Effector CD4-positive, alpha-beta T cell (primary cell): ENCODE measurements at places on chromosomes 2 and 18.

DNA sequence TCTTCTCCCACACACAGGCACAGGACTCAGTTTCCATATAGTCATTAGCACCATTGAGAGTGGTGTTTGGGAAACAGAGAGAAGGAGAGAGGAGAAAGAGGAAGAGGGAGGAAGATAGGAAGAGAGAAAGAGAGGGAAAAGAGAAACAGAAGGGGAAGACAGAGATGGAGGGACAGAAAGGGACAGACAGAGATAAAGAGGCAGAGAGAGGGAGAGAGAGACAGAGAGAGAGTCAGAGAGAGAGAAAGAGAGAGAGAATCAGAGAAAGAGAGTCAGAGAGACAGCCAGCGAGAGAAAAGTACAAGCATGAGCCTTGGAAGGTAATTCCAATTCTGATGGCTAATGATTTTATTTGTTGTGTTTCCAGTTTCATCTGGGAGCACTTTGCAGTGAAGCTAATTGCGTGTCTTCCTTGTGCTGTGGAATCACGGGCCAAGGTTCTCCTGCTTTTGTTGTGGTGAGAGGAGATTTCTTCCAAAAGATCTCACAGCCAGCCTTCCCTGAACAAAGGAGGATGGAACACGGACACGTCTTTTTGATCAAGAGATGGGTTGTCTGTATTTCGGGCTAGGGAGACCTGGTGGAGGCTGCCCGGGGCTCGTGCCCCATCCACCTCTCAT, 153.6 kb upstream of the TWIST2 start:
- DNase-seq = no peak

DNA sequence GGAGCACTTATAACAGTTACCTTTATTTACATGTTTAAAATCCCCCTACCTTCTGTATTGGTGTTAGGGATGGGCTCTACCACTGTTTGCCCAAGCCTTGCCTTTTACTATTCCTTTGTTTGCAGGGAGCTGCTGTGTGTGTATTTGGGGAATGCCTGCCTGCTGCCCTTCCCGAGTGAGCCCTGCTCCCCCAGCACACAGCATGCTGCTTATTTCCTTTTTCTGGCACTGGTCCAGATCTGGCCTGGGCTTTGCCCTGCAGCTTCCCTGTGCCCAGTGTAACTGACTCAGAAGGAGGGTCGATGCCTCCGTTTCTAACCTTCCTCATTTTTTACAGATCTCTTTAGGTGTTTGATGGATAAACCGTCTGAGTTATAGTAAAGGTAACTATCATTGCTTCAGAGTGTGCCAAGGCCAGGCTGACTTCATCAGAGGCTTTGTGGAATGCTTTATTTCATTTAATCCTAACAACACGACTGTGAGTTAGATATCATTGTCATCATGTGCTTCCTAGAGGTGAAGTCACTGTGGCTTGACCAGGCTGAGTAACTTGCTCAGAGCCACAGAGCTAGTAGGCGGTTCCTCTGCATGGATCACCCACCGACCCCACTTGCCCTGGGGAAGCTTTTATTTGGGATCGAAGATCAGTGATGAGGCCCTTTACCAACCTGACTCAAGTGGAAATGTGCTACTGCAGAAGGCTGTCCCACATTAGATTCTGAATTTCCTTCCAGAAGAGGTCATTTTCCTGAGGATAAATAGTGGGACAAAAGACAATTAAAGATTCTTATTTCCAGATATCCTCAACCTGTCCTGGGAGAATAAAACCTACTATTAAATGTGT, 238.8 kb downstream of the ZNF407 start:
- no peak for DNase-seq

- DNase-seq = no peak
These were observed 18.3 kb downstream of the RAB12 start for GRCh38 chr18:8627540-8627939.

- DNase-seq = no peak
These were observed 347.5 kb downstream of the METTL4 start for GRCh38 chr18:2223849-2224248.

GRCh38 chr2:232075859-232076258, 114.3 kb downstream of the DIS3L2 start:
- DNase-seq = no peak

DNA sequence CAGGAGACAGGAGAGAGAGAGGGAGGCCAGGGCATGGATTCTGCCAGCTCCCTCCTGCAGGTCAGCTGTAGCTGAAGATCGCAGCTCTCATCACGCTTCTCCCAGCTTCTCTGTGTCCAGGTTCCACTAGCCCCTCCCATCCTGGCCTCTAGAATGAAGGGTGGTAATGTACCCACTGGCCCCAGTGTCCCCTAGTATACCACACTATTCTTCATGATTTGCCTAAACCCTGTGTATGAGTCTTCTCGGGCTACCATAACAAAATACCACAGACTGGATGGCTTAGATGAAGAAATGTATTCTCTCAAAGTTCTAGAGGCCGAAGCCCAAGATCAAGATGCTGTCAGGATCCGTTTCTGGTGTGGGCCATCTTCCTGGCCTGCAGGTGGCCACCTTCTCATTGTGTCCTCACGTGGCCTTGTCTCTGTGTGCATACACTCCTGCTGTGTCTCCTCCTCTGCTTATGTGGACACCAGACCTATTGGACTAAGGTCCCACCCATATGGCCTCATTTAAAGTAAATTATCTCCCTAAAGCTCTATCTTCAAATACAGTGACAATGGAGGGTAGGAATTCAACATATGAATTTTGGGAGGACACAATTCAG, 77.3 kb downstream of the TNFRSF11A start:
- DNase-seq = no peak

GRCh38 chr18:50152900-50153299, 42.0 kb downstream of the MYO5B start:
- DNase-seq = no peak

DNA sequence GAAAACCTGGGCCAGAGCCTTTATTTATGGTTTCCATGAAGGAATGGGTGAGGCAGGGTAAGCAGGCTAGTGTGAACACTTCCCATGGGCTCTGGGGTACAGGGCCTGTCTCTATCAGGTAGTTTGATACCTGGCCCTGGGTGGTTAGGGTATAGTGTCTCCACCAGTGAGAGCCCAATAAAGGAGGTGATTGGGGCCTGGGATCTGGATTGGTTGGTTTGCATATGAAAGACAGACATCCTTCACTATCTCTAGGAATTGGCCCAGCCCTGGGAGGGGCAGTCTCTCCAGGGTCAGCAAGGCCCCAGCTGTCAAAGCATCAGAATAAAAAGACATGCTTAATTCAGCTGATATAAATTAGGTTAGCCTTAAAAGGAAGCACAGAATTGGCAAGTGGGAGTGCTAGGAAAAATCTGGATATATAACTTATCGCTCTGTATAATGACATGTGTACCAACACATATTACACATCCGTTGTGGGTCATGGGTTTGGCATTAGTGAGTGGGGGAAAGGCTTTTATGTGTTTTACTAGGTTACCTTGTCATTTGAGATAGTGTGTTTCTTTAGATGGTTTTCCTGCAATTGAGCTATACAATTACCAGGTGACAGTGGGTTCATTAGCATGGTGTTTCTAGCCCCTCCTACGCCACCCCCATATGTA, 18.5 kb upstream of the TMEM178A start:
- no peak for DNase-seq

DNA sequence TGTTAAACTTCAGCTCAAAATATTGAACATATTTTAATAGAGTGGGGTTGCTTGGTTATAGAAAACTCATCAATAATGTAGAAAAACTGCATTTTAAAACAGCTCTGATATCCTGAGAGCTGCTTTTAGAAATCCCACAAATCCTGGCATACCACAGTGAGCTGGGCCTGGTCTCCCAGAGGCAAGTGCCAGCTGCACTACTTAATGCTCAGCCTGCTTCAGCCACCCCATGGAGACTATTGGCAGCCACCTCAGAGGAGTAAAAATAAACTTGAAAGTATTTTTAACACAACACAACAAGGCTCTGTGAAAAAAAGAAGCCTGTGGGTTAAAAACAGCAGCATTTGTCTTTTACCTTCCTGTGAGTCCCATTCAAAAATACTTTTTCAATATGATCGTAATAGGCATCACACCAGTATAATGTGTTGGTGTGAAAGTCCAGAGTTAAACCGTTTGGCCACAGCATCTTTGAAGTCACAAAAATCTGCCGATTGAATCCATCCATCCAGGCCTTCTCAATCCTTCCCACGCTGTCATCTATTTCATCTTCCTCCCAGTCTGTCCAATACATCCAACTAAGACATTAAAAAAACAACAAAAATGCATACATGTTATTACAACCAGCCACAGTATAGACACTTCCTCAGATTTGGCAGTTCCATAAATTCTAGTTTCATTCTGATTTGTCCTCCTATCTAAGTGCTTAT, 1115.3 kb downstream of the LRP1B start:
- DNase-seq = no peak
